Esophagus squamous epithelium (tissue), 5 donors: ENCODE measurements at places on chromosomes 16 and 17.

DNA sequence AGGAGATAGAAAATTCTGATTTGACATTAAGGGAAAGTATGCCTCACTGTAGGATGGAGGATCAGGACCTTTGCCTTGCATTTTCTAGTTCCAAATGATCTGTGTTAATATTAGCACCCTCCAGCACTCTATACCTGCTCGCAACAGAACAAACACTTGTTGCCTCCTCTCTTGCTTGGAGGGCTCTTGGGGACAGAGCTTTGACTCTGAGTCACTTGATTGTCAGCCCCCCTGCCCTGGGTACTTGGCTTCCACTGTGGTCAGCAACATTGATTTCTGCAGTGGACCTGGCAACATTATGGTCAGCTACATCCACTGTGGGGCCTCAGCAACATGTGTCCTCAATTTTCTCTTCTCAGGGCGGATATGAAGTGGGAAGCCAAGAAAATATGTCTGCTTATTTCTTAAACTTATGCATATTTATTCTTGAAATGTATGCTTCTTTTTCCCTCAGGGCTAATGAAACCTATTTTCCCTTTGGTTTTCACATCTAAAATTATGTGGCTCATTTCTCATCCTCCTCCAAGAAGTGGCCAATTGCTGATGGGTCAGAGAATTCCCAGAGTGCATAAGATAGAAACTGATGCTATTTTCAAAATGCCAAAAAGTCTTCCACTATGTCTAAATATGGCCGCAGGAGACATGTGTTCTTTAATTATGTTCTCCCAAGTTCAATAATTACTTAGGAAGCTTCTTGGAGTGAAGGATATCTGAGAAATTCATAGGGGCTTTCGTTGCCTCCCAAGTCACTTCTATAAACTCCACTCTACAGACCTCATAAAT, 94.6 kb upstream of the SMIM36 start:
- DNase-seq = no peak

GRCh38 chr17:28729950-28730330, 1.4 kb downstream of the NEK8 start:
- no peak for DNase-seq

GRCh38 chr17:76654408-76654807, 10.9 kb upstream of the ST6GALNAC1 start:
- DNase-seq = no peak

- no peak for DNase-seq
These were observed 7.8 kb upstream of the ADAP2 start for GRCh38 chr17:30913955-30914354.

DNA sequence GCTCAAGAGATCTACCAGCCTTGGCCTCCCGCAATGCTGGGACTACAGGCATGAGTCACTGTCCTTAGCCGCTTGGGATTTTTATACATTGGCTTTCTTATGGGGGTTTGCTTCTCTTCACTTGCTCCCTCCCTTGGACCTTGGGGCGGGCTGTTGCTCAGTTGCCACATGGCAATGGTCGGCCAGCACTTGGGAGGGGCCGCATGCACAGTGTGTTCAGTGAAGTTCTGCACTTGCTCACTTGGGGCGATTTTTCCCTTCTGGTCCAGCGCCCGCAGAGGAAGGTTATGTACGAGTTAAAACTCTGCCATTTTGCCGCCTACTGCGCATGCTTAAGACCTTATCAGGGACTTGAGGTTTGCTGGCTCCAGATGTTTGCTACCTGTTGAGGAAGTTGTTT, 1367.6 kb upstream of the CDH8 start:
- no peak for DNase-seq
